ENCODE measurements at places on chromosomes 16 and 17.

DNA sequence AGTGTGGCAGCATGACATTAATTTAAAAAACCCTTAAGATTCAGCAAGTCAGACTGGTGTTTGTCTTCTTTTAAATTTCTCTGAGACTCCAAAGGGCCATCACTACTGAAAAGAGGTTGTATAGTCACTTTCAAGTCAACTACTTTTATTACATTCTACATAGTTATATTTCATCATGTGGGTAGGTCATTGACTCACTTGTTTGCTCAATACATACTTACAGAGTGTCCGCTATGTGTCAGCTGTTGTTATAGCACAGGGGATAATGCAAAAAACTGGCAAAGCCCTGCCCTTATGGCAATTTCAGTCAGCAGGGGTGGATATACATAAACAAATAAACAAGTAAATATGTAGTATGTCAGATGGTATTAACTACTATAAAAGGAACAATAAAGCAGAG, 2.5 kb upstream of the MYH4 start:
- no peak overlapping the region for H3K27ac ChIP-seq
- no peaks in the 10 kb centered on the region for H3K36me3 ChIP-seq
- no peaks in the 10 kb centered on the region for H3K4me1 ChIP-seq

DNA sequence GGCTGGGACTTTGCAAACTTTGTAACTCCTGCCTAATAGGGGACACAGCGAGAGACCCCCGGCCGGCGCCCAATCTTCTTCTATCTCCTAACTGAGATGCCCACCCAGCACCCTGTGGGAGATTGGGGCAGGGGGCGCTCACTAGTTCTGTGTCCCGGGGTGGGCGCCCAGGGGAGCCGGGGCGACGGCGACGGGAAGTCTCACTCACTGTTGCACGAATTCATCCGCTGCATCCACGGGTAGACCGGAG, 3.9 kb upstream of the HOXB5 start:
- no peak overlapping the region for H3K4me3 ChIP-seq
- H3K27ac ChIP-seq: no peak overlapping the region
- no peaks in the 10 kb centered on the region for H3K36me3 ChIP-seq
- H3K27me3 ChIP-seq: peaks cover 96% of the 10 kb centered on the region

- H3K27me3 ChIP-seq: no peaks in the 10 kb centered on the region
- peaks cover 4% of the 10 kb centered on the region for H3K4me1 ChIP-seq
- no peak overlapping the region for H3K27ac ChIP-seq
- H3K36me3 ChIP-seq: no peaks in the 10 kb centered on the region
- no peak for DNase-seq
Observed at GRCh38 chr16:74743668-74744299, 30.8 kb downstream of the FA2H start.

- peak; percentile 47 for DNase-seq
- peaks cover 2% of the 10 kb centered on the region for H3K4me1 ChIP-seq
- H3K27ac ChIP-seq: no peak overlapping the region
- peak overlapping the region; percentile 30 for H3K4me3 ChIP-seq
- H3K27me3 ChIP-seq: peaks cover 8% of the 10 kb centered on the region
Observed at GRCh38 chr17:8079291-8080207, 8.0 kb downstream of the ALOX12B start.

DNA sequence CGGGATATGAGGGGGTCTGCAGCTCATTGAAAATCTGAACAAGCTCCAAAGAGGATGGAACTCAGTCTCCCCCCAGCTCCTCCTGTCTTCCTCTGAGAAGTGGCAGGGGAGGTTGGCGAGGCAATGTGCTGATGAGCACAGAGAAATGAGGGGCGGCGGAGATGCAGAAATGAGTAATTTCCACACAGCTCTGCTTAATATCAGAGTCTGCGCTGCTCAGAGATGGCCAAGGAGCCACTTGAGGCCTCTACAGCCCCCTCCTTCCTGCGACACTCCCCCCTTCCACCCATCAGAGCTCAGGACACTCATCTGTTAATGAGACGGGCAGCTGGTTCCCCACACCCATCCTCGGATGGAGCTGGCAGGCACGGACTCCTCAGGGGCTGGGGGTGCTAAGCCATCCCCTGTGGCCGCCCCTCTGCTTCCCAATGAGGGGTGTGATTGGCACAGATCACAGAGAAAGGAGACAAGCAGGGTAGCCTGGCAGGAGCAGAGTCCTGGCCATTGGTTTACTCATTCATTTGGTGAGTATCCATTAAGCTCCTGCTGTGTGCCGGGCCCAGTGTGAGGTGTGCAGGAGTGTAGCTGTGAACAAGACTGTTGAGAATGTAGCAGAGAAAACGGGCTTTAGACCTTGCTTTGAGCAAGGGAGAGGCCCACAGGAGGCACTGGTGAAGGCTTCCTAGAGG, 12.7 kb upstream of the CRHR1 start:
- no peaks in the 10 kb centered on the region for H3K36me3 ChIP-seq
- no peaks in the 10 kb centered on the region for H3K27me3 ChIP-seq
- H3K27ac ChIP-seq: no peak overlapping the region
- no peak for DNase-seq
- no peak overlapping the region for H3K4me3 ChIP-seq

Data from iPS DF 6.9 (cell line).